ENCODE measurements at places on chromosomes 2 and 18.

DNA sequence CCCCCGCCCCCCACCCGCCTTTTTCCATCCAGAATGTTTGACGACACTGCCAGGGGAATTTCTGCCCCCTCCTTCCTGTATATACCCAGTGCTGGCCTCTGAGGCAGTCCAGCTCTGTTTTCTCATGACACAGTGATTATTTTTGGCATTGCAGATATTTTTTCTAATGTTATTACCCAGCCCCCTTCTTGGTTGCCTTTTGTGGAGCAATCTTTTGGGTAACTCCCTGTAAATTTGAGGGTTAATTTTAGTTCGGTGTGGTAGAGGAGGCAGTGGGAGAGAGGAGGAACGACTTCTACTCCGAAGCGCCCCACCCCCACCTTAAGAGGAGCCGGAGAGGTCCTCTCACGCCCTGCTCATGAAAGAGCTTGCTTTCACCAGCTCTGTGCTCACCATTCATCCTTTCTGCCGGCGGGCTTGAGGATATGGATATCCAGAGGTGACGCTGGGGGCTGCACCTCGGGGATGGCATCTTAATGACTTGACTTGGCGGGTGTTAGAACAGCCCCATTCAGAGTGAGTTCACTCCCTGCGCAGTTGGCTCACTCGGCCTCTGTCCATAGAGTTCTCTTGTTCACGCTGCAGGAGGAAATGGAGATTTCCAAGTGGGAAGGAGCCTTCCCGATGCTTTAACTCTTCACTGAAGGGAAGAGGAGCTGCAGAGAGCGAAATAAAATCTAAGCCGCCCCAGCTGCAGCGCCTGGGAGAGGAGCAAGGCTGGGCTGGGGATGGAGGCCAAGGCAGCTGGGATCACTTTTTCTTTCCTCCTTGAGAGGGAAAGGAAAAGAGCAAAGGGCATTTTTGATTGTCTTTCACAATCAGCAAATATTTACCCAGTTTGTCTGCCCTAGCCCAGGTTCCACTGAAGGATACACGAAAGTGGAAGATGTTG is 38.4 kb downstream of the EPAS1 start:
- peak; percentile 65 for DNase-seq

GRCh38 chr2:60505240-60505879 is 48.1 kb downstream of the BCL11A start:
- DNase-seq = no peak

- no peak for DNase-seq
Measured at GRCh38 chr2:218229239-218229638, 12.2 kb downstream of the ARPC2 start.

- no peak for DNase-seq
Measured at GRCh38 chr18:2869207-2869606, 22.4 kb downstream of the EMILIN2 start.

GRCh38 chr2:49950646-49951045 is 796.3 kb upstream of the FSHR start:
- DNase-seq = no peak

GRCh38 chr2:239216614-239217273 is 184.1 kb downstream of the HDAC4 start:
- no peak for DNase-seq

DNA sequence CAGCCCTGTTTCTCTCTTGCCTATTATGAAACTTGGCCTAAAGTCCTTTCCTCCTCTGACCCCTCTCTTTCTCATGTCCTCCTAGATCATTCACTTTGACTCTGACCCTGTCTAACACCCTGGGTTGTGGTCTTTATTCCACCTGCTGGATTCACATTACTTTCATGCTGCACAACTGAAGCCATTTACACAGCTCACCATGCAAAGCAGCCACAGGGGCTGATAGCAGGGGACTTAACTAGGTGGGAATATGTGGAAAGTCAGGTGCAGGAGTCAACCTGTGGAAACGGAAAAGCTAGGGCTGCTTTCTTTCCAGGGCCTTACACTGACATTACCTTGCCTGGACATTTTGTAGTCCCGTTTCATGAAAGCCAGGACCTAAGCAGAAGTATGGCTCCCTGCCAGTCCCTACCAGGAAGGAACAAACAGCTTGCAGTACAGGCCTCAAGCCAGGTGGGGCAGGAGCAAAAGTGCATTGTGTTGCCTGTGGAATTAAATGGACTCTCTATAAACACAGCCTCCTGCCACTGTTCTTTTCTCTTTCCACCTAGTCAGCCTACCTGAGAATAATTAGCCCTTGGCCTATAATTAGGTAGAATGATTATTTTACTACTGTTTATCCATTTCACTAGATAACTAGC is 11.8 kb downstream of the MAPRE3 start:
- peak; percentile 70 for DNase-seq

- peak; percentile 62 for DNase-seq
Measured at GRCh38 chr2:25700221-25700660, 26.9 kb upstream of the DTNB start.

DNA sequence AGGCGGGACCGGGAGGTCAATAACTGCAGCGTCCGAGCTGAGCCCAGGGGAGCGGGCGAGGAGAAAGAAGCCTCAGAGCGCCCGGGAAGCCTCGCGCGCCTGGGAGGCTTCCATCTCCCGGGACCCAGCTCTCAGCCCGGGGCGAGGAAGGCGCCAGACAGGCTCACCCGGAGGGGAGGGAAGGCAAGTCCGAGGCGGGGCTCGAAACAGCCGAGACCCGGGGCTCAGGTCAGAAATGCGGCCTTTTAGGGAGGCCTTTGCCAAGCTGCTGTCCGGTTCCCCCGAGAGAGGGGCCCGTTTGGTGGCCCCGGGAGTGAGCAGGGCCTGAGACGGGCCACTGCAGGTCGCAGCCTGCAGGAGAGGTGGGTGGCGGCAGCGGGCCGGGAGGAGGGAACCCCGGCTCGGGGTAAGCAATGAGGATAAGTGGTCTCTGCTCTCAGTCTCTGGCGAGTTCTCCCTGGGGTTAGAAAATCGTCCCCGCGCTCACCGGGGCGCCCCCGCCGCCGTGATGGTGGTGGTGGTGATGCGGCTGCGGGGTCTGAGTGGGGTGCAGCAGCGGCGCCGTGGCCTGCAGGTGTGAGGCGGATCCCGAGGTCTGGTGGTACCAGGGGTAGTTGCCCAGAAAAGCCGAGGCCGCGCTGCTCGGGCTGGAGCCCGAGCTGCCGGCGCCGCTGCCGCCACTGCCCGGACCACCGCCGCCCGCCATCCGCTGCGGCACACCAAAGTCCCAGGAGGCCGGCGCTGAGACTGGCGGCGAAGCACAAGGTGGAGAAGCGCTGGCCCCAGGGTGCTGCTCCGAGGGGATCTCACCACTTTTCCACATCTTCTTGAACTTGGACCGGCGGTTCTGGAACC is 2.4 kb downstream of the DLX2 start:
- DNase-seq = no peak

- DNase-seq = no peak
Measured at GRCh38 chr2:3023531-3023930, 354.1 kb downstream of the EIPR1 start.

GRCh38 chr2:72625366-72625765 is 200.5 kb downstream of the EXOC6B start:
- DNase-seq = no peak

- no peak for DNase-seq
Measured at GRCh38 chr18:52000435-52000834, 339.6 kb upstream of the DCC start.

DNA sequence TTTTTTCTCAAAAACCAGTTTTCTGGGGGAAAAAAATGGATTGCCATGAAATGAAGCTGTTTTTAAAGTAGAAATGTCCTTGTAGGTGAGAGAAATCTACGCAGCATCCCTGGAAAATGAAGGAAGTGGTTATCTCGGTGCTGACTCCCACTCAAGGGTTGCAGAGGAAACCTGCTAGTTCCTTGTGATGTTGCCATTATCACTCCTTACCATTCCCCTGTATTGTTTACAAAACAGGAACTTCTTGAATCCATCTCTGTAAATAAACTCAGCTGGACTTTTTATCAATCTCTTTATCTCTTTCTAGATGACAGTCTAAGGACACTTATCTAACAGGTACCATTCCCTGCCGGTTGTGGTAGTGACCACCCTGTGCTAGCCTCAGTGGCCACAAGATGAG is 61.2 kb downstream of the FEZ2 start:
- no peak for DNase-seq

GRCh38 chr2:43792653-43793052 is 18.8 kb downstream of the DYNC2LI1 start:
- DNase-seq = no peak

DNA sequence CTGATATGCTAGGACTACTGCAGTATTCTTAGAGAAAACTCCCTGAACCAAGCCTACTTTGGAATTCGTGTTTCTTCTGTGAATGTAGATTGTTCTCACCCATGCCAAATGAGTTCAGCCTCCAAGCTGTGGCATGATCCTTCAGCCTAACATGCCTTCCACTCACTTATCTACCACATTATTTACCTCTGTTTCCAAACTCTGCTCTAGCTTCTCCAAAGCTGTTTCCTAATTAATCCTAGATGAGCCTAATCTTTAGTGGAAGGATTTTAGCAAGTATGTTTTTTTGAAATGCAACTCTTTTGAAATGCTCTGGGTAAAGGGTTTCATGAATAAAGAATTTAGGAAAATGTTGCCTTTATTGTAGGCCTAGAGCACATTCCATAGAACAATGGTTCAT is 152.9 kb upstream of the MMADHC start:
- DNase-seq = no peak

DNA sequence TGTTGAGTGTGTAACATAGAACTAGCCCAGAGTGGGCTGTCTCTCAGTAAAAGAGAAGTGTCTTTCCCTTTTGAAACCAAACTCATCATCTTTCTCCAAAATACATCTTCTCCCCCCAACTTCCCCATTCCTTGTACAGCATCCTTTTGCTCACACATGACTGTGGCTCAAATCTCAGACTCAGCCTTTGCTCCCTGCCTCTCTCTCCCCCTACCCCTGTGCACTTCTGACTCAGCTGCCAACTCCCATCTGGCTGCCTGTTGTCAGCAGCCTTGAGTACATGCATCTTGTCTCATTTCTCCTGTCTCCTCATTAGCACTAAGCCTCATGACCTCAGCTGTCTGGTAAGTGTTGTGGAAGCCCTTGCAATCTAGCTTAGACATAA is 18.1 kb upstream of the MGAT4A start:
- no peak for DNase-seq

DNA sequence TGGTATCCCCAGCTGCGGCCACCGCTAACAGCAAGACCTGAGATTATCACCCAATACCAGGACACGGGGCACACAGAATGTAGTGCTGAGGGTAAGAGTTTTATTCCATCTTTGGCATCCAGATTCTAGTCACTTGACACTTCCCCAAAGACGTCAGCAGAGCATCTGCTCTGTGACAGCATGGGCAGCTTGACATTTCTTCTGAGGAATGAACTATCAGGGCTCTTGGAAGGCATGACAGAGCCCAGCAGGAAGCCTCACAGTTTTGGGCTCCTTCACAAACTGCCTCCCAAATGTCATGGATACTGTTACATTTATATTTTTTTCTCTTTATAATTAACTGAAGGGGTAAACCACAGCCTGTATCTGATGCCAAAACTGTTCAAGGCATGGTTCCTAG is 1010.7 kb downstream of the TDRD15 start:
- no peak for DNase-seq

GRCh38 chr2:181575024-181575649 is 81.8 kb downstream of the CERKL start:
- no peak for DNase-seq

- no peak for DNase-seq
Measured at GRCh38 chr2:235206980-235207579, 255.3 kb downstream of the SH3BP4 start.

GRCh38 chr18:55372209-55372608 is 215.8 kb downstream of the TCF4 start:
- DNase-seq = no peak

GRCh38 chr2:118689456-118689855 is 158.0 kb downstream of the EN1 start:
- no peak for DNase-seq

GRCh38 chr2:41959760-41960159 is 88.1 kb upstream of the PKDCC start:
- DNase-seq = no peak

GRCh38 chr2:71664161-71664560 is 210.8 kb downstream of the DYSF start:
- no peak for DNase-seq

DNA sequence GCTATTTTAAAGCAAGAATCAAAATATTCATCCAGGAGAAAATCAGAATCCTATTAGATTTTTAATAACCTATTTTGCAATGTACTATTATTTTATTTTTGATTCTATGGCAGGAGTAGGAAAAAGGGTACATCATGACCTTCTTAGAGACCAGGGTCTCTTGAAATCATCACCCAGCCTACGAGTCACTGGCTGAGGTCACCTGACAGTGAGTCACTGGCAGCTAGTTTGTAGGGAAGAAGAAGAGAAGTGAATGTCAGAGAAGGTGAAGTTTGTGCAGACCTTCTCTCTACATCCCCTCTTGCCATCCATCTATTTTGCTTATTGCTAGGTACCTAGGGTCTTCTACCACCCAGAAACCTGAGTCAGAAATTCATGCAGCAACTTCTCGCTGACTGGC is 144.2 kb downstream of the ALK start:
- DNase-seq = no peak

- DNase-seq = no peak
Measured at GRCh38 chr2:70192516-70192915, 1.7 kb upstream of the C2orf42 start.

- no peak for DNase-seq
Measured at GRCh38 chr2:121008975-121009374, 273.3 kb downstream of the GLI2 start.

- no peak for DNase-seq
Measured at GRCh38 chr2:42895134-42895790, 102.9 kb upstream of the HAAO start.

DNA sequence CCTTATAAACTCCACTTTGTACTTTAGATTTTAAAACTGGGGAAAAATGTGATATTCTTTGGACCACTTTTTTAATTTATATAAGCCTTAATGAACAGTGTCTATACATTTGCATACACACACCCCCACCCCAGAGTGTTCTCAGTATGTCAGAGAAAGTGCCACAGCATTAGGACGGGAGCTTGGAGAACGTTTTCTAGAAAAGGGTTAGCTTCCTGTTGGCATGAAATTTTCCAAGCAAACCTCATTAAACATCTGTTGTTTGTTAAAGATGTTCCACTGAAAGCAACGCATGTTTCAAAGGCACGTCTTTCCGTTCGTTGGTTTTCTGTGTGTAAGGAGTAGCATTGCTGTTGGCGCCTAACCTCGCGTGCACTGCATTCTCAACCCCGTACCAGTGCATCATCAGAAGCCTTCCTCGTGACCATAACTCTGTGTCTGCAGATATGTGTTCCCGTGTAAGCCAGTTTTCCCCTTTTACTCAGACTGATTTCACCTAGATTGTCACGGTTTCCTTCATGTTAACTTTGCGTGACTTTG is 228.5 kb downstream of the ALPK2 start:
- no peak for DNase-seq
